ENCODE measurements at places on chromosomes 6 and 20.

- DNase-seq, result peak; percentile 68
Observed at GRCh38 chr20:59004493-59004762, 2.6 kb downstream of the CTSZ start.

DNA sequence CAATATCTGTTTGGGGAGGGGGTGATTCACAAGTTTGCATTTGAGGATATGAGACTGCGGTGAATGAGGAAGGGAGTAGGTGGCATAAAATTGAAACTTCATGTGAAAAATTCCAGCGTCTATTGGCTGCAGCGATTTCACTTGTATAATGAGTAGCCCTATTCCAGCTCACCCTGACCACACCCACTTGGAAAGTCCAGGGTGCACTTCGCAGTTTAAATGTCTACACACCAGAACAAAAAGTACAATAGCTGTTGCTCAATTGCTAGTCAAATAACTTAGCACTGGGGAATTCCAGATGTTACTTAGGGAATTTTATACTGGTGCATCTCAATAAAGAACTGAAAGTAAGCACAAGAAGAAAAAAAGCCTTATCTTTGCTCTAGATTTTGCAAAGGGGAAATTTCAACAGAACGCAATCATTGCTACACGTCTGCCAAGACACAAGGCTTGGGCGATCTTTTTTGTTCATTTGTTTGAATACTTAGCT is 6.3 kb downstream of the TNFAIP3 start:
- DNase-seq, result no peak

DNA sequence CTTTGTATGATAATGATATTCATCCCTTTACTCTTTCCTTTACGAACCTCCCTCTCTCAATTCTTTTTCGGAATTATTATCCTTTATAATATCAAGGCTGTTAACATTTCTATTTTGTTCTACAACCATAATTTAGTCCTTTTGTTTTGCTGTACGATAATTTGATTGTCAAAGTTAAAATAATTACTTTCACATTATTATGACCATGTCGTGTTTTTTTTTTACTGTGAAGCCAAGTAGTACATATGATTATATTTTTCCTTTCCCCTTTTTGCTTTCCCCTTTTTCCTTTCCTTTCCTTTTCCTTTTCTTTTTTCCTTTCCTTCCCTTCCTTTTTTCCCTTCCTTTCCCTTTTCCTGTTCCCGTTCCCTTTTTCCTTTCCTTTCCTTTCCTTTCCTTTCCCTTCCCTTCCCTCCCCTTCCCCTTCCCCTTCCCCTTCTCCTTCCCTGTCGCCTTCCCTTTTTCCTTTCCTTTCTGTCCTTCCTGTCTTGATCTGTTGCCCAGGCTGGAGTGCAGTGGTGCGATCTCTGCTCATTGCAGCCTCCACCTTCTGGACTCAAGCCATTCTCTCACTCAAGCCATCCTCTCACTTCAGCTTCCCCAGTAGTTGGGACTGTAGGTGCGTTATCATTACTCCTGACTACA is 19.5 kb downstream of the CD2AP start:
- DNase-seq, result no peak

DNA sequence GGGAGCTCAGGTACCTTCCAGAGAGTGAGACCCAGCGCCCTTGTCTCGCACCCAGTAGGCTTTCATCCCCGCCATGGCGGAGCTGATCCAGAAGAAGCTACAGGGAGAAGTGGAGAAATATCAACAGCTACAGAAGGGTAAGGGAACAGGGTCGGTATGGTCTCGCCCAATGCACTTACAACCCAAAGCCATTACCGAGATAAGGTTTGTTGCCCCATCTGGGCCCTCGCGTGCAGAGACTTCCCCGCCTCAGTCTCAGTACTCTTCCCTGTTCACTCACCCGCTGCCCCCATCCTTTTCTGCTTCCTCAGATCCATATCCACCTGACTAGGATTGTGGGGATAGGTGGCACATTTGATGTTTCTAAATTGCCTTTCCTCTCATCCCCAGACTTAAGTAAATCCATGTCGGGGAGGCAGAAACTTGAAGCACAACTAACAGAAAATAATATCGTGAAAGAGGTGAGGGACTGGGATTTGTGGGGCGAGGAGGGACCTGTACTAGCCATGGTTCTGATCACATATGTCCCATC is 449 bp downstream of the PFDN6 start:
- DNase-seq, result no peak

Measured in T-cell (primary cell).